Uterus (tissue), 4 donors: ENCODE measurements at places on chromosomes 7 and 10. TPM values are rescaled to one million over a fixed set of nuclear protein-coding genes. Genes with fewer than 3 reads are reported as not detected.

DNA sequence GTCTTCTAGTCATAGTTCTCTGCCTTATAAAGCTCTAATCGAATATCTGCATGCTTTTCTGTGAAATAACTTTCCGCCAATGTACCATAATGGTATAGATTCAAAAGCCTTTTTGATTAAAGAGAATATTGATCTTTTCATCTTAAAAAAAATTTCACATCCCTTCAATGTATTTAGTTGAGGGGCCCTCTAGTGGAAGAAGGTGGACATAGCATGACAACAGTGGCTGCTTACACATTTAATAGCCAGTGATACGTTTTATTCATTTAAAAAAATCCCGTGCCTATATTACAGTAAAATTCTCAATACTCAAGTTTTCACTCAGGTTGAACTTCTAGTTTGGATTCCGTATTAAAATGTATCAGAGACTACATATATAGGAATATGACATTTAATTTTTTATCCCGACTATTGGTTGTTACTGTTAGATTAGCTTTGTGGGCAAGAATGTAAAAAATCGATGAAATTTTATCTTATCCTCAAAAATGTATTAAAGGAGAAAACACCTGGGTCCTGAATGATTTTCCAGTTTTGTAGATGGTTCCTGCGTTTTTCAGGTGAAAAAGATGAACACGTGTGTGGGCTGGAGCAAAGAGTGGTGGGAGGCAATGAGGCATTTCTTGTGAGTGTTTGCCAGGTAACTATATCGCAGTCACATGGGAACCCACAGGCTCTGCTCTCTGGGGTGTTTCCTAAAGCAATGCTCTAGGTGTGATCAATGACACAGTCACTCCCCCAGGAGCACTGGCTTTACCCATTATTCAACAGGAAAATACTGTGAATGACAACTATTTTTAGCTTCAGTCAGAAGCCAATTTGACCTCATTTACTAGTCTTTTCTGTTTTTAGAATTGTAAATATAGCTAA lies 24.1 kb upstream of the PNLIP start:
- H3K27ac ChIP-seq, result no peak overlapping the region
- no peak for DNase-seq
- H3K4me3 ChIP-seq, result no peak overlapping the region
- H3K36me3 ChIP-seq, result no peaks in the 10 kb centered on the region

GRCh38 chr10:70051848-70052247 lies 798 bp upstream of the MACROH2A2 start:
- no peak for DNase-seq
- no peak overlapping the region for H3K27ac ChIP-seq
- H3K4me3 ChIP-seq, result peak overlapping the region; percentile 83
- no peaks in the 10 kb centered on the region for H3K4me1 ChIP-seq

The CAMK2G gene
- total RNA-seq, result 45.9 TPM

DNA sequence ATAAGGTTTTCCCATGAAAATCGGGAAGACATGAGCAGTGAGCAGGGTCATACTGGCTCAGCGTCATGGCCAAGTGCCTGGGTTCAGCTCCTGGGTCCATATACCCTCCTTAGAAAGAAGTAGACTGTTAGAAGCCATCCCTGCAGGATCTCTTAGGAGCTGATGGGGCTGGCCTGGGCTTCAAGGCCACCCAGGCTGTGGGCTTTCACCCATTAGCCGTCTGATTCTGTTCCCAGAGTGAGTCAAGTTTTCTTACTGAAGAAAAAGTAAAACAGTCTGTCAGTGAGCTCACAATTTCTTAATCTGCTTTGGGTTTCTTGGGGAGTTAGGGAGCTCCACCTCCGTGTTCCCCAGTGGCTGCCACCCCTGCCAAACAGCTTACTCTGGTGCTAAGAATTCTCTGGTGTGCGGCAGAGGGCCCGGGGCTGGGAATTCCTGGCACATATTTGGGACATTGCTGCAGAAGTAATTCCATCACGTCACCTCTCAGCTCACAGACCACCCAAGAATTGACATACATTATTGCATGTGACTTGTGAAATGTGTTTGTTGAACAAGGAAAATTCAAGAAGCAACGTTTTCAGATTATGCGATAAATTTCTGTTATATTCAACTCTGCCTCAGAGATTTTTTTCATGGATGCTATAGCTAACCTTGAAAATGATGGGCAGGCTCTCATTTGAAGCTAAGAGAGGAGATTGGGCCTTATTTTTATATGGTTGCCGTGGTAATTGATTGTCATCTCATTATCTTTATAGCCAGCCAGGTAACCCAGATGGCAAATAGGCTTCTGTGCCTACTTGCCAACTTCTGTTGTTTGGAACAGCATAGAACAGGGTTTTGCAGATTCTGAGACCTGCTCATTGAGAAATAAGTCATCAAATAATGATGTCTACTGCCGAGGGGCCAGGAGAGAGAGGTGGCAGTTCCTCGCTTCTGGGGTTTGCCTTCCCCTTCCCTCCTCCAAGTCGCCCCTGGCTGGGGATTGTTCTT lies 166.4 kb downstream of the CHN2 start:
- no peaks in the 10 kb centered on the region for H3K27me3 ChIP-seq
- H3K4me3 ChIP-seq, result no peak overlapping the region
- no peaks in the 10 kb centered on the region for H3K4me1 ChIP-seq
- DNase-seq, result no peak

The CPEB3 gene
- 5.4 TPM for total RNA-seq

DNA sequence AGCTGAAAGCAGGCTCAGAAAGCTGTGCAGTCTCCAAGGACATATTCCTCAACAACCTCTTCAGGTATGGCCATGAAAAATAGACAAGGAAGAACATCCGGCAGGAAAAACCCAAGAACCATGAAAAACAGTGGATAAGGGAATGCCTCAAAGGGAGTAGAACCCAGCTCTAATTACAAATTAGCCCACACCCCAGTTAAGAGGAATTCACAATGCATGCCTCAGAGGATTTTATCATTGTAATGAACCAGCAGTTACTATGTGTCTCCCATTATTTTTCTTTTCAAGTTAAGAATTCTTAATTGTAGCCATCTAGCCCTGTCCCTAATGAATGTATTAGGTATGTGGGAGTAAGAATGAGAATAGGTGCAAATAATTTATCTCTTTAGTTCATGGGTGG lies 19.7 kb upstream of the TNKS2 start:
- no peaks in the 10 kb centered on the region for H3K36me3 ChIP-seq
- H3K4me1 ChIP-seq, result no peaks in the 10 kb centered on the region
- DNase-seq, result no peak
- H3K4me3 ChIP-seq, result no peak overlapping the region
- H3K27me3 ChIP-seq, result no peaks in the 10 kb centered on the region

GRCh38 chr7:30503274-30504212 lies 1.1 kb downstream of the GGCT start:
- no peaks in the 10 kb centered on the region for H3K4me1 ChIP-seq
- no peak for DNase-seq
- H3K4me3 ChIP-seq, result peak overlapping the region; percentile 90
- peak overlapping the region; percentile 63 for H3K27ac ChIP-seq

The MMS19 gene
- 87.7 TPM for total RNA-seq

DNA sequence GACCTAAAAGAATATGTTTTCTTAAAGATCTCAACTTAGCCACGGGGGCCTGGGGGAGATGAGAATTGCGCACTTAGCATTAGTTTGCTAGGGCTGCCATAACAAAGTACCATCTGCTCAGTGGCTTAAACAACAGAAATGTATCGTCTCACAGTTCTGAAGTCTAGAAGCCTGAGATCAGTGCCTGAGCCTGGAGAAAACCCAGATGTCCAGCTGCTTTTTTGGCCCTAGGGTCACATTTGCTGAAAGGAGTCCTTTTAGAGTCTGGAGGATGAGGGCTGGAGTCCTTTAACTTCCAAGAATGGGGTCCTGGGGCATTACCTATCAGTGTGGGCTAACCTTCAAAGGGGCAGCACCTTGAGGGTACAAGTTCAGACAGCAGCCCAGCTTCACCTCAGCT lies 48.2 kb downstream of the SMURF1 start:
- no peaks in the 10 kb centered on the region for H3K27me3 ChIP-seq
- H3K4me3 ChIP-seq, result no peak overlapping the region
- no peak for DNase-seq

DNA sequence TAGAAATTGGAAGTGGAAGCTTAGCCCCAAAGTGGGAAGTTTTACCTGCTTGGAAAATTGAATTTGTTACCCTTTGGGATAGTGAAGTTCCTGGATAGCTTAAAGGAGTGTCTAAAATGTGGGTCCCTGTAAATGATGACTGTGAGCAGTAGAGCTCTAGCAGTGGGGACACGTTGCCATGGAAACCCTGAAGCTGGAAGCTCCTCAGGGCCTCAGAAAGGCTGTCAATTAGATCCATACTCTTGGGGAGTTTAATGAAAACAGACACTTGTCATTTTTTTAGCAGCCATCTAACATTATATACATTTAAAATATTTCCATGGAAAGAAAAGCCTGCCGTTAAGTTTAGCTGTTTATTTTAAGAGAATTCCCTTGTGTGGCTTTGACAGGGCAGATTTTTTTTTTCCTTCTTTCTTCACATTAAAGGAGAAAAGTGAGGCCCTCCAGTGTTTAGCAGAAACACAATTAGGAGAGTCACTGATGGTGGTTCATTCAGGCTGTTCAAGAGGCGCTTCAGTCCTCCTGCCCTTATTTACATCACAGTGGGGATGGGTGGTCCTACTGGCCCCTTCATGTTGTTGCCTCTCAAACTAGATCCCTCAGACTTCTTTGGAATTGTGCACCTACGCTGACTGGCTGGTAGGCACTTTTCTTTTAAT lies 518.4 kb downstream of the CCSER2 start:
- DNase-seq, result no peak
- no peak overlapping the region for H3K27ac ChIP-seq
- H3K27me3 ChIP-seq, result no peaks in the 10 kb centered on the region
- no peaks in the 10 kb centered on the region for H3K4me1 ChIP-seq

DNA sequence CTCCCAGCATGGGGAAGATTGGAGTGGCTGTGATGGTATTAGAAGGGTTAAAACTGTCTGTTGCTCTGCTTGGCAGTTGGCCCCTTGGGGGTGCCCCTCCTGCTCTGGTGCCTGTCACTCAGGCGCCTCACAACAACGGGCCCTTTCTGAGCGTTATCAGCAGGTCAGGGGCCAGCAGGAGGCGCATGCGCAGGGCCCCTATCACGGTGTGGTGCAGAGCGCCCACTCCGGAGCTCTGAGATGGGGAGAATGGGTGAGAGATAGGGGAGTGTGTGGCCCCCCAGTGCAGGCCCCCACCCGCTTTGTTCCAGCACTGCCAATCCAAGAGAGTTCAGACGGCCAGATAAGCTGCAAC lies 24.8 kb downstream of the GBX1 start:
- H3K27me3 ChIP-seq, result no peaks in the 10 kb centered on the region
- no peak overlapping the region for H3K4me3 ChIP-seq
- no peak overlapping the region for H3K27ac ChIP-seq
- H3K4me1 ChIP-seq, result no peaks in the 10 kb centered on the region
